Fibroblast of lung (primary cell): ENCODE measurements at places on chromosomes 6 and 20. TPM values are rescaled to one million over a fixed set of nuclear protein-coding genes. Genes with fewer than 3 reads are reported as not detected.

PTCRA gene
- polyA plus RNA-seq = not detected in 2 replicates

BMP7 gene
- polyA plus RNA-seq = not detected in 2 replicates

CASS4 gene
- polyA plus RNA-seq = 63.7 and 65.8 TPM in 2 replicates

DNA sequence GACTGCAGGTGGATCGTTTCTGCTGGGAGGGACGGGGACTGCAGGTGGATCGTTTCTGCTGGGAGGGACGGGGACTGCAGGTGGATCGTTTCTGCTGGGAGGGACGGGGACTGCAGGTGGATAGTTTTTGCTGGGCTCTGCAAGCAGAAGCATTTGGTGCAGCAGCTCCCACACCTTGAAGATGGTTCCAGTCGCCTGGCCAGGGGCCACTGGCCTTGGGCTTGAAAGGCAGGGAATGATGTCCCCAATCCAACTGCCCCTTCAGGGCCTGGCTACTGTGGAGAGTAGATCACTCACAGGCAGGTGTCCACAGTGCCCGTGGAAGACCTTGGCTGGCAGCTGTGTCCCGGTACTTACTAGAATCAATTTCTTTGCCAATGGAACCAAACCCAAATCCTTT, 68.2 kb downstream of the PSMG4 start:
- no peaks in the 10 kb centered on the region for H3K4me1 ChIP-seq
- no peak overlapping the region for H3K27ac ChIP-seq
- no peak for DNase-seq
- no peak overlapping the region for H3K4me3 ChIP-seq
- no peaks in the 10 kb centered on the region for H3K36me3 ChIP-seq
- H3K27me3 ChIP-seq = no peaks in the 10 kb centered on the region
